Right lung (tissue), 10 donors: ENCODE measurements at places on chromosomes 7 and 10. TPM values are rescaled to one million over a fixed set of nuclear protein-coding genes. Genes with fewer than 3 reads are reported as not detected.
A peak's percentile ranks its signal among the peaks of the same experiment; 100 is the strongest.

The TMEM213 gene
- 0.64 TPM for polyA plus RNA-seq

- DNase-seq = no peak
Measured at GRCh38 chr10:121556455-121556854, 41.8 kb downstream of the FGFR2 start.

The PUS7 gene
- polyA plus RNA-seq = 25.2 TPM

DNA sequence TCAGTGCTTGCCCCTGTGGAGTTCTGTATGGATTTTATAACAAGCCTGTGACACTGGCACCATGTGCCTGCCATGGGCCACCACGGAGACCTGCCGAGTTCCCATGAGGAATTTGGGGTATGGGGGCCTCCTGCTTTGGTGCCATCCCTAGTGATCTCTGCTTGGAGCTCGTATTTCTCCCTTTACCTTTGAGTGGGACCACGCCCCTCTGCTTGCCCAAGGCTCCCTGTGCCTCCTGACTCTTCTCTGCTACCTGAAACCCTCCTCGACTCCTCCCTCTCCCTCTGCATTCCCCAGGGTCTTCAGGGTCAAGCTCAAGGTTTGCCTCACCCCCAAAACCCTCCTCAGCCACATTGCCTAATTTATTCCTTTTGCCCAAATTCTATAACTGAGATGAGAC, 225.0 kb downstream of the BUB3 start:
- DNase-seq = no peak

- DNase-seq = no peak
Measured at GRCh38 chr7:88758381-88759229, 895 bp upstream of the ZNF804B start.

DNA sequence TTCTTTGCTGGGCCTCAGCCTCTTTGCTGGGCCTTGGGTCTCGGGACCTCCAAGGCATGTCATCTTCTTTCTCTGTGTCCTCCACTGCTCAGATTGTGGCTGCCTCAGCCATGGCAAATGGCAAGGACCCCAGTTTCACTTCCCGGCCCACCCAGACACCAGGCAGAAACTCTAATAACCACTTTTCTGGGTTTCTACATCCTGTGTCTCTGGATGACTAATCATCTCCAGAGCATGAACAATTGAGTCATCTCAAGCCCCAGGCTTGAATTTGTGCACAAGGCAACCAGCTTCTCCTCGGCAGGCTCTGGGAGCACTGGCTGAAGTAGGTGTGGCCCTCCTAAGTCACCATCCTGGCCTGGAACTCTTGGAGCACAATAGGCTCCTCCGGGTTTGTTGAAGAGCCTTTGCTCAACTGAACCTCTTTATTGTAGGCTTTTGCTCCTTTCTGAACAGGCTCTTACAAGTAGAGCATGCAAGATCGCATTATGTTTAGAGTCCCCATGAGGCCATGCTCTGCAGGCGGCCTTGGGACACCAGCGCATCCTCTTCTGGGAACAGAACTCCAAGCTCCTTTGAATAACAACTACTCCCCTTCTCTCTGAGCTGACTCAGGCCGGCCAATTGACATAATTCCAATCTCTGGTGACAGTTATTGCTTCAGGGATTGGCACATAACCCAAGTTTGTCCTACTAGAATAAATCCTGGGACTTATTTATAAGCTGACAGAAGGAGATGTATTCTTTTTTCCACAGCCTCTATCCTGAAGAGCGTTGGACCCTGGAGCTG, 218.1 kb downstream of the WDR11 start:
- DNase-seq = no peak

- no peak for DNase-seq
Measured at GRCh38 chr10:99941942-99942820, 67.6 kb downstream of the DNMBP start.

DNA sequence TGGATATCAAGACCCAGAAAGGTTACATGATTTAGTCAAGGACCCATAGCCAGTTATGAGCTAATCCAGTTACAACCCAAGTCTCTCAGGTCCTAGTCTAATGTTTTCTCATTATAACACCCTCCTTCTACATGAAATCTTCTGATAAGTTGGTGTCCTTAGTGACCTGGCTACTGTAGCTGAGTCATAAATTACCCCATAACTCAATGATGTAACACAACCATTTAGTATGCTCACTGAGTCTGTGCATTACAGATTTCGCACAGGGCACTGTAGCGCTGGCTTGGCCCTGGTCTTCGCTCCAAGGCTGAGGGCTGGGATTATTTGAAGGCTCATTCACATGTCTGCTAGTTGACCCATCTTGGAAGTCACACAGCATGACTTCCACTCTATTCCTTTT, 36.0 kb upstream of the GLCCI1 start:
- DNase-seq = no peak

The CAV2 gene
- 97.1 TPM for polyA plus RNA-seq

DNA sequence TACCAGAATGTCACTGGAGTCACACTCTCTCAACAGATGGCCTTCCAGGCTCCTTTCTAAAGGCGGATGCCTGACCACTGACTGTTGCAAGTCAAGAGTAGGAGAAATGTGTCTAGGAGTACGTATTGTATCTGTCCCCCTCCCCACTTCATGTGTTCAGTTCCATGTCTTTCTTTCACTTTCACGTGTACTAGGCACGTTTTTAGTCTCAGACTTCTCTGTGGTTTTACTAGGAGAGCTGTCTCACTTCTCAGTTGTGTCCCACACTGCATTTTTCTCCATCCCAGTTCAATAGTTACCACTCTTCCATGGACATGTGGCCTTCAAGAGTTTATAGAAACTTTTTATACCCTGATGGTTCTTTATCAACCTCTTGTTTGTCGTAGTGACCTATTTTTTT, 893.0 kb downstream of the NRG3 start:
- no peak for DNase-seq

DNA sequence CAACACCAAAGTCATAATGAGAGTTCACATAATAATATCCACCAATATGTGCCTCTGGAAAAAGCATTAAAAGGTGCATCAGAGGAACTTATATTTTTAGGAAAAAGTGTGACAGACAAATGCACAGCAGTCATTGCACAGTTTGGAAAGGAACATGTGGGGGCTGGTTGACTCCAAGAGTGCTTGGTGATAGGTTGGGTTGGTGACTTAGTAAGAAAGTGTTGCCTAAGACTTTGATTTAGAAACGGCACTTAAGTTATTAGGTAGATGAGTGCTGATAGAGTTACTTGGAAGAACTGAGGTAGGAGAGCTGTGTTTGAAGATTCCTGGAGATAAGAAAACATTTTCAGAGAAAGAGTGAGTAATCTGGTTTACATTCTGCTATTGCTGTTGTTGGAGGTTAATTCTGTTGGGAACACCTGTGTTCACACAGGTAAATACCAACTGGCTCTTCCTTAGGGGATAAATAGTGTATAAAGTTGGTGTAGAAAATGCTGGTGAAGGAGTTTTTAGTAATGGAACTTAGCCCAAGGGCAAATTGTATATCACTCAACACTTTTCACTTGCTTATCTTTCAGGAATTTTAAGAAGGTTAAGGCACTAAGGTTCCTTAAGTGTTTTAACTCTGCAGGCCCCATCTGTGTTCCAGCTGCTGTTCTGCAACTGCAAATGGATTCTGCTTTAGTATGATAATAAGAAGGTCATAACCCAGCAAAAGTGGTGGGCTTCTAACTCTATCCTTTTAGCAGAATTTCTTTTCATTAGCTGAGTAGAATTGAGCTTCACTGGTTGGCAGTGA, 196.1 kb downstream of the NSUN6 start:
- no peak for DNase-seq

DNA sequence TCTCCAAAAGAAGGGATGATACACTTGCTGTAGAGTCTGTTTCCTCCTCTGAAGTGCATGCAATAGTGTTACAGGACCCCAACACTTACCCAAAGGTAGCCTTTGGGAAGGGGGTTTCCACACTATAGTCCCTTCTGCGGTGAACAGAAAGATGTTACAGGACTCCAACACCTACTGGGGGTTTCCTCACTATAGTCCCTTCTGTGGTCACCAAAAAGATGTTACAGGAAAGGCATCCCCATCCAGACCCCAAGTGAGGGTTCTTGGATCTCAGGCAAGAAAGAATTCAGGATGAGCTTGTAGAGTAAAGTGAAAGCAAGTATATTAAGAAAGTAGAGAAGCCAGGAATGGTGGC, 69.2 kb upstream of the PIK3CG start:
- DNase-seq = no peak

DNA sequence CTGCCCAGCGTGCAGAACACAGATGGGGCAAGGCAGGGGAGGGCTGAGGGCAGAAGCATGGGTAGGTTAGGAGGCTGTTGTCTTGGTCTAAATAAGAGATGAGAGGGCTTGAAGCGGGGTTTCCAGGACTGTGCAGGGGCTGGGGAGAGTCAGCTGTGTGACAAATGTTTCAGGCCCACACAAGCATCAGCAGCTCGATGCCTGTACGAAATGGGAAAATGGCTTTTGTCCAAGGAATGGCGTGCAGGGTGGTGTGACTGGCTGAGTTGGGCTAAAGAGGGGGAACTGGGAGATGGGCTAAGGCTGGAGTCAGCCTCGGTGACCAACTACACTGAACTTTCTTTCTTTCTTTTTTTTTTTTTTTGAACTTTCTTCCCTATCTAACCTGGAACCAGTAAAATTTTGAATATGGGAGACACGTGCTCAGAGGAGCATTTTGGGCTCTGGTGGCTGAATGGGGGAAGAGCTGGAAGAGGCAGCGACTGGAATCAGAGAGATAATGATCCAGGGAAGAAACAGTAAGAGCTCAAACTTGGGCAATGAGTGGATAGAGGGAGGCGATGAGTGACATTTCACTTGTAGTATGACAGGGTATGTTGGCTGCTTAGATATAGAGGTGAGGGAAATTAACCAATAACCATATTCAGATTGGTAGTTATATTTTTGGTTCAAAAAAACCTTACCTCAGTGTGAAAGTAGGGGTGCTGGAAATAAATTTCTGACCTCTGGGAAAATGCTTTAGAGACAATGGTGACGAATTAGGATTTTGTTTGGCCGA, 10.2 kb upstream of the EPHA1 start:
- DNase-seq = no peak

- no peak for DNase-seq
Measured at GRCh38 chr10:94006591-94007550, 13.1 kb downstream of the PLCE1 start.

The PRF1 gene
- polyA plus RNA-seq = 2.9 TPM

GRCh38 chr10:64376167-64376566, 855.0 kb downstream of the REEP3 start:
- DNase-seq = no peak

The RBM20 gene
- polyA plus RNA-seq = 1.4 TPM

The AMZ1 gene
- polyA plus RNA-seq = 0.50 TPM

DNA sequence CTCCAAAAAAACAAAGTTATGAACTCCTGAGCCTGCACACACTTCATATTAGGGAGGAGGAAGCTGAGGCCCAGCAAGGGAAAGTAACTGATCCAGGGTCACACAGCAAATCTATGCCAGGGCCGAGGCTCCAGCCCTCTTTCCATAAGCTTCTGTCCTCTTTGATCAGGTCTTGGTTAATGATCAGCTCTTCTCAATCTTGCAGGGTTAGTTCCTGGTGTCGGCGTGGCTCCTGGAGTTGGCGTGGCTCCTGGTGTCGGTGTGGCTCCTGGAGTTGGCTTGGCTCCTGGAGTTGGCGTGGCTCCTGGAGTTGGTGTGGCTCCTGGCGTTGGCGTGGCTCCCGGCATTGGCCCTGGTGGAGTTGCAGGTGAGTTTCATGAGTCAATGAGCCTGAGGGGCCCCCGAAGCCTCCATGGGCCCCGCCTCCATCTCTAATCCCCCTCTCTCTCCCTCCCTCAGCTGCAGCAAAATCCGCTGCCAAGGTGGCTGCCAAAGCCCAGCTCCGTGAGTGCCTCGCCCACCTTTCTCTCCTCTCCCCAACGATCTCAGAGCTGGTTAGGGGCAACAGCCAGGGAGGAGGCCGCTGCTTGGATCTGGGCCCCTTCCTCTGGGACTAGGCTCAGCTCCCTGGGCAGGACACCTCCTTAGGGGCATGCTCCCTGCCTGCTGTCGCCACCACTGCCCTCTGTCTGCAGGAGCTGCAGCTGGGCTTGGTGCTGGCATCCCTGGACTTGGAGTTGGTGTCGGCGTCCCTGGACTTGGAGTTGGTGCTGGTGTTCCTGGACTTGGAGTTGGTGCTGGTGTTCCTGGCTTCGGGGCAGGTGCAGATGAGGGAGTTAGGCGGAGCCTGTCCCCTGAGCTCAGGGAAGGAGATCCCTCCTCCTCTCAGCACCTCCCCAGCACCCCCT, 23.7 kb upstream of the LIMK1 start:
- DNase-seq = no peak

- no peak for DNase-seq
Measured at GRCh38 chr7:154743206-154743605, 259.7 kb downstream of the PAXIP1 start.

DNA sequence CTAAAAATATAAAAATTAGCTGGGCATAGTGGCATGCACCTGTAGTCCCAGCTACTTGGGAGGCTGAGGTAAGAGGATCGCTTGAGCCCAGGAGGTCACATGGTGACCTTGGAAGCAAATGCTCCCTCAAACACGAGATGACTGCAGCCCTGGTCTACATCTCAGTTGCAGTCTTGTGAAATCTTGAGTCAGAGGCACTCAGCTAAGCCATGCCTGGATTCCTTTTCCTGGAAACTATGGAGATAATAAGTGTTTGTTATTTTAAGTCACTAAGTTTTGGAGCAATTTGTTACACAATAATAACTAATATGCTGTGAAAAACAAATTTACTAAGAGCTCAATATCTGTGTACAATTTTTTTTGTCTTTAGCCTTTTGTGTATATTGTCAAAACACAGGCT, 284.3 kb upstream of the KAT6B start:
- DNase-seq = peak; percentile 61

DNA sequence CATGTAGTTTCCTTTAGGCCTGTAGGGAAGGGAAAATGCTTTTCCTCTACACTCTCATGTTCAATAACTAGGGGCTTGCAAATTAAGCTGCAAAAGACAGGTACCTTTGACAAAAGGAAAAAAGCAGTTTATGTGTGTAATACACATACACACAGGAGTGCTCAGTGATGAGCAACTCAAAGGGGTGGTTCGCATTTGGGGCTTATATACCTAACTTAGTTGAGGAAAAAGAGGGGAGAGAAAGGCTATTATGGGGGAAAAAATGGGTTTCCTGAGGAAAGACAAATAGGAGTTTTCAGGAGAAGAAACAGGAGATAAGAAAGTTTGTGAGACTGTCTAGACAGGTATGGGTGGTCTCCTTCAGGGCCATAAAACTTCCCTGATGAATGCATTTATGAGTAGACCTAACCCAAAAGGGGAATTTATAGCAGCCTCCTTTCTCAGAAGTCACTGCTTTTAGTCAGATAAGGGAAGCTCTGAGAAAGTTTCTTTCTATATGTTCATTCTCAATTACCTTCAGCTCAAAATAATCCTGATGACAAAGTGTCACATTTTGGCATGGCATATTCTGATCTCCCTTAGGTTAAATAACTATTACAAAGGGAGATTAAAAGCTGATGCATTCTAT, 55.2 kb upstream of the EZH2 start:
- DNase-seq = no peak

DNA sequence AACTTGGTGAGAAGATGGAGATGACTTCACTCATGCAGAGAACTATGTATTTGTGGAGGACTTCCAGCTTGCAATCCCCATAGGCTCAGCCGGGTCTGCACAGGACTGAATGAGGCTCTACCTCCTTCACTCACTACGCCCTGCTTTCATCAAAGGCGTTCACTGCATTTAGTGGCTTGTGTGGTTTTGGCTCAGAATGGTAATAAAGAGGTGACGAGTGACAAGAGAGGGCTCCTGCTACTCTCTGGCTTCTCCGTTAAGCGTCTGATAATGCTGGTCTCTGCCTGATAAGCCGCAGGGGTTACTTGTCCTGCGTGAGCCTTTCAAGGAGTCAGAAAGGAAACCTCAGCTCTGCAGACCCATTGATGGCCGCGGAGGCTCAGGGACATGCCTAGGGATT, 343.4 kb downstream of the PRPF18 start:
- DNase-seq = no peak

The NKX2-3 gene
- polyA plus RNA-seq = 0.17 TPM
